H1 (cell line): ENCODE measurements at places on chromosomes 4 and X. TPM values are rescaled to one million over a fixed set of nuclear protein-coding genes. Genes with fewer than 3 reads are reported as not detected.

DNA sequence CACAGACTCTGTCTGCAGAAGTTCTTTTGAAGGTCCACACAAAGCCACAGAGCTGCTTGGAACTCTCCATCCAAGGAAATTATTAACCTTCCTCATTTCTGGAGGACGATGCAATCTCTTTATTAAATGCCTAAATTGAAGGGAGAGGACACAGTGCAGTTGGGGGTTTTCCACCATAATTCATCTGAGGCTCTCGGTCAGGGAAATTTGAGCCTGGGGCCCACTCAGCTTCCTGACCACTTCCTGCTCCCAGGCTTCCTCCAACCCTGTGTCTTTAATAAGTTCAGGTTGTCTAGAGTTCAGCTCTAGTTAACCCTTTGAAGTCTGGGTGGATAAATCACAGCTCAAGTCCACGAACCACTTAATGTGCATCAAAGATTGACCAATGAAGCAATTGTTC lies 58.5 kb downstream of the PRPS1 start:
- DNase-seq: no peak
- H3K27me3 ChIP-seq: no peaks in the 10 kb centered on the region
- H3K27ac ChIP-seq: no peak overlapping the region
- H3K36me3 ChIP-seq: no peaks in the 10 kb centered on the region
- H3K4me3 ChIP-seq: no peak overlapping the region
- no peaks in the 10 kb centered on the region for H3K4me1 ChIP-seq

GRCh38 chr4:44914748-44915147 lies 188.4 kb upstream of the GNPDA2 start:
- H3K27ac ChIP-seq: no peak overlapping the region
- H3K4me1 ChIP-seq: no peaks in the 10 kb centered on the region
- H3K4me3 ChIP-seq: no peak overlapping the region
- DNase-seq: no peak
- no peaks in the 10 kb centered on the region for H3K27me3 ChIP-seq
- H3K36me3 ChIP-seq: no peaks in the 10 kb centered on the region

Gene GUCY1A1
- total RNA-seq: not detected in 2 replicates

Gene TEX13C
- 0.09 and 0.10 TPM in 2 replicates for total RNA-seq

GRCh38 chrX:23483396-23483795 lies 148.7 kb downstream of the PTCHD1 start:
- no peaks in the 10 kb centered on the region for H3K4me1 ChIP-seq
- no peak overlapping the region for H3K27ac ChIP-seq
- no peak for DNase-seq
- no peaks in the 10 kb centered on the region for H3K36me3 ChIP-seq
- H3K4me3 ChIP-seq: no peak overlapping the region

- H3K27ac ChIP-seq: no peak overlapping the region
- DNase-seq: no peak
These were observed 532.9 kb downstream of the ANKRD50 start for GRCh38 chr4:124179506-124180186.

Gene CPZ
- total RNA-seq: 28.8 and 31.5 TPM in 2 replicates

- H3K27ac ChIP-seq: no peak overlapping the region
- H3K4me1 ChIP-seq: no peaks in the 10 kb centered on the region
- H3K36me3 ChIP-seq: no peaks in the 10 kb centered on the region
- no peak overlapping the region for H3K4me3 ChIP-seq
- no peaks in the 10 kb centered on the region for H3K27me3 ChIP-seq
These were observed 61.7 kb downstream of the GPR82 start for GRCh38 chrX:41785685-41786084.

DNA sequence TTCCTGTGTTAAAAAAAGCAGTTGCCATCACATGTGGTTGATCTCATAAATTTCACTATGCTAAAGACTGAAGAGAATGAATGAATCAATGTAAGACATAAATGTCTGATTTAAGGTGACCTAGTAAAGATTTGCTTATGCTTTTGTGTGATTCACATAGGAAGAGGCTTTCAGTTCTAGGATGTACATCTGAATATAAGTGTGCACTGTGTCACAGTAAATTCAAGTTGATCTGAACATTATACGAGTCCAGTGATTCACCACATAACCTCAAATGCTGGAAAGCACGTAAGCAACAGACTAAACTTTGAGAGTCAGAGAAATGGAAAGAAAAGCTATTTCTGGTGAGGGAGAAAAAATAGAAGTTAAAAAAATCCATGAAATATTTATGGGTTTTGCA lies 567.9 kb downstream of the EPHA5 start:
- H3K36me3 ChIP-seq: no peaks in the 10 kb centered on the region
- H3K4me3 ChIP-seq: no peak overlapping the region
- H3K27ac ChIP-seq: no peak overlapping the region
- no peak for DNase-seq

- H3K27ac ChIP-seq: no peak overlapping the region
- no peak for DNase-seq
- H3K4me3 ChIP-seq: no peak overlapping the region
- no peaks in the 10 kb centered on the region for H3K27me3 ChIP-seq
- H3K4me1 ChIP-seq: no peaks in the 10 kb centered on the region; the same call in 1 of the 2 replicates
These were observed 5.3 kb downstream of the MAGEB2 start for GRCh38 chrX:30220661-30221060.

- H3K27me3 ChIP-seq: no peaks in the 10 kb centered on the region
- no peaks in the 10 kb centered on the region for H3K4me1 ChIP-seq
- H3K27ac ChIP-seq: no peak overlapping the region
- H3K4me3 ChIP-seq: no peak overlapping the region
- H3K36me3 ChIP-seq: no peaks in the 10 kb centered on the region
These were observed 49.6 kb downstream of the KLF8 start for GRCh38 chrX:56281789-56282188.

DNA sequence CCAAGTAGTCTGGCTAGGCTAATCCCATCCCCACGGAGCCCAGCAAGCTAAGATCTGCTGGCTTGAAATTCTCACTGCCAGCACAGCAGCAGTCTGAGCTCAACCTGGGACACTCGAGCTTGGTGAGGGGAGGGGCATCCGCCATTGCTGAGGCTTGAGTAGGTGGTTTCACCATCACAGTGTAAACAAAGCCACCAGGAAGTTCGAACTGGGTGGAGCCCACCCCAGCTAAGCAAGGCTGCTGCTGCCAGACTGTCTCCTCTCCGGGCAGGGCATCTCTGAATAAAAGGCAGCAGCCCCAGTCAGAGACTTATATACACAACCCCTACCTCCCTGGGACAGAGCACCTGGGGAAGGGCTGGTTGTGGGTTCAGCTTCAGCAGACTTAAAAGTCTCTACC lies 639.6 kb downstream of the IQCM start:
- H3K27me3 ChIP-seq: no peaks in the 10 kb centered on the region
- no peaks in the 10 kb centered on the region for H3K36me3 ChIP-seq
- no peak for DNase-seq
- no peak overlapping the region for H3K4me3 ChIP-seq
- no peaks in the 10 kb centered on the region for H3K4me1 ChIP-seq
- H3K27ac ChIP-seq: no peak overlapping the region

Gene SEPSECS
- total RNA-seq: 4.1 and 4.4 TPM in 2 replicates

DNA sequence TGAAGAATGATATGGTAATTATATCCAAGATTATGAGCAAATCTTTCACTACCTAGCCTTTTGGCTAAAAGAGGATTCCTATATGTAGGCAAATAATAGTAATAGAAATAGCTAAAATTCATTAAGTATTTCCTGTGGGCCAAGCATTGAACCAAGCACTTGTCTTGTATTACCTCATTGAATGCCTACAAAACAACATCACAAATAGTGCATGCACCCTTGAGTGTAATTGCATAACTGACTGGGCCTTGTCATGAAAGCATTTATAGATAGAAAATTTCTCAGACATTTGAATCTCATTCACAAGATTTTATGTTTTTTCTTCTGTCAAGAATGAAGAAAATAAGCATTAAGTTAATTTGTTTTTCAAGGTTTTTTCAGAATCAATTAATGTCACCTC lies 3.9 kb upstream of the HPGDS start:
- no peaks in the 10 kb centered on the region for H3K4me1 ChIP-seq
- no peak for DNase-seq
- no peak overlapping the region for H3K4me3 ChIP-seq

DNA sequence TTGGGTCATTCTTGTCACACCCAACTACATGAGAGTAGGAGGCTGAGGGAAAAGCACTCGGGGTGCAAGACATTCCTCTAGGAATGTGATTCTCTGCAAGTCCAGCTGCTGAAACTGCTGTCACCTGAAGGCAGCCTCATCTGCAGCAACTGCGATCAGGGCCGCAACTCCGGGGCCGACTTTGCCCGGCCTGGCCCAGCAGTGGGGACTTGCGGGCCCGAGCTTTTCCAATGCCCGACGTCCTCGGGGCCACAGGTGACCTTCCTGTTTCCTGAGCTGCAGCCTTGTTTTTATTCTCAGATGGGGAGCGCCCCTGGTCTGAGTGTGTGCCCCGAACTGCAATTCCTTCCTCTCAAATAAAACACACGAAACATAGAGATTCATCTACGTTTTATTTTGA lies 104.7 kb upstream of the NKX1-1 start:
- no peaks in the 10 kb centered on the region for H3K36me3 ChIP-seq
- no peak for DNase-seq
- peaks cover 6% of the 10 kb centered on the region; the same call in 1 of the 2 replicates for H3K4me1 ChIP-seq

Gene SRPK3
- not detected in 2 replicates for total RNA-seq

Gene FRAS1
- total RNA-seq: 106 and 109 TPM in 2 replicates

- no peaks in the 10 kb centered on the region for H3K36me3 ChIP-seq
- H3K4me1 ChIP-seq: no peaks in the 10 kb centered on the region
- no peak for DNase-seq
- no peak overlapping the region for H3K27ac ChIP-seq
These were observed 31.0 kb upstream of the ARAF start for GRCh38 chrX:47530049-47530448.

Gene REELD1
- total RNA-seq: not detected in 2 replicates

- no peak overlapping the region for H3K27ac ChIP-seq
- no peak for DNase-seq
- H3K27me3 ChIP-seq: no peaks in the 10 kb centered on the region
- H3K4me3 ChIP-seq: no peak overlapping the region
These were observed 939.8 kb downstream of the GLUD2 start for GRCh38 chrX:121987163-121987562.

GRCh38 chr4:47538825-47539154 lies 53.7 kb downstream of the ATP10D start:
- H3K4me3 ChIP-seq: no peak overlapping the region
- H3K36me3 ChIP-seq: no peaks in the 10 kb centered on the region
- H3K27ac ChIP-seq: no peak overlapping the region
- no peak for DNase-seq
- no peaks in the 10 kb centered on the region for H3K27me3 ChIP-seq
- no peaks in the 10 kb centered on the region for H3K4me1 ChIP-seq

- peak overlapping the region; percentile 79; the same call in 1 of the 2 replicates for H3K4me3 ChIP-seq
- H3K4me1 ChIP-seq: peaks cover 6% of the 10 kb centered on the region; the same call in 1 of the 2 replicates
- no peak for DNase-seq
- H3K36me3 ChIP-seq: no peaks in the 10 kb centered on the region
These were observed 1.4 kb downstream of the GRK4 start for GRCh38 chr4:2964706-2965258.

GRCh38 chr4:178275671-178276360 lies 833.6 kb upstream of the AGA start:
- H3K27ac ChIP-seq: no peak overlapping the region
- DNase-seq: peak; percentile 68
- no peak overlapping the region for H3K4me3 ChIP-seq
- no peaks in the 10 kb centered on the region for H3K36me3 ChIP-seq

DNA sequence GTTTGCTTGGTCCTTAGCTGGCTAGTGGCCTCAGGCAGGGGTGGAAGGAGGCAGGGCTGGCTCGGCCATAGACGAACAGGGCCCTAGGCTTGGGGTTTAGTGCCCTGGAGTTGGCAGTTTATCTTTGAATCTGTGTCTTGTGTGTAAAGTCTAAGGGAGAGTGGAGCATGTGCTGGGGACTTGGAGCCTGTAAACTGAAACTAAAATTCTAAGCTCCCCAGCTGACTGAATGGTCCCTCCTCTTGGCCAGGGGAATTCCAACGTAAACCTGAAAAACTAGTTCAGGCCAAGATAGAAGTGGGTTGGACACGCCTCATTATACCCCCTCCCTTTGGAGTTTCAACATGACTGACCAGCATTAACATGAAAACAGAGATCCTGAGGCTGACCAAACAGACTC lies 46.1 kb upstream of the GPR78 start:
- H3K27me3 ChIP-seq: no peaks in the 10 kb centered on the region
- DNase-seq: peak; percentile 77
- peak overlapping the region; percentile 35; the same call in 1 of the 2 replicates for H3K4me3 ChIP-seq
- H3K36me3 ChIP-seq: no peaks in the 10 kb centered on the region

DNA sequence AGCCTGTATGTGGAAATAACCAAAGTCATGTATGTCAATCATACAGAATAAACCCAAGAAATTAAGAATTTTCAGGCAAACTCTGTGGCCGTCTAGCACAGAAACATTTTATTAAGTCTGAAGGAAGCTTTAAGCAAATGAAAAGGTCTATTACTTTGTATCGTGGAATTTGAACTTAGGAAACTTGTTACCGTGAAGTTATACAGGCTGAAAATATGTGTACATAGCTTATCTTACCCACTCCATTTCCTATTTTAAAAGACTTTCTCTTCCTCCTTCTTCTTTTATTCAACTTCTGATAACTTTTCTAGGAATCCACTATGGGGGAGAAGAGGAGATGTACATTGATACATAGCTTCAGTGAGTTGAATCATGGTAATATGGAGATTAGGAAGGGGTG lies 108.3 kb downstream of the AGTR2 start:
- H3K27ac ChIP-seq: no peak overlapping the region
- H3K36me3 ChIP-seq: no peaks in the 10 kb centered on the region
- DNase-seq: no peak
- H3K4me1 ChIP-seq: no peaks in the 10 kb centered on the region
- H3K27me3 ChIP-seq: no peaks in the 10 kb centered on the region

DNA sequence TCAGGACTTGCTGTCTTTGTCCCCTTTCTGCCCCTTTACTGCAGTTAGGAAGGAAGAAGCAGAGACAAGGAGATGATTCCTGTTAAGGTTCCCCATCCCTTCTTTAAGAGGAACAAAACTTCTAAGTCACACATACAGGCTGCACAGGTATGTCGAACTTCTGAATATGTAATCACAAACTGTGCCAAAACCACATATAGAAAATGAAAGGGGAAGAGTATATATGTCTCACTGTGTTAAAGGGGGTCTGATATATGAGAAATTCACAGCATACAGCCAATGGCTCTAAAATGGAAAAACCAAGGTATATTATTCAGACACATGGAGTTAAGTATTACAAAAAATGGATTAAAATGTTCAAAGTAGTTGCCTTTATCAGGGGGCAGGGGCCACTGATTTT lies 11.7 kb downstream of the CFAP97 start:
- no peaks in the 10 kb centered on the region for H3K27me3 ChIP-seq
- no peak for DNase-seq
- H3K4me3 ChIP-seq: no peak overlapping the region
- H3K4me1 ChIP-seq: no peaks in the 10 kb centered on the region
- no peak overlapping the region for H3K27ac ChIP-seq
- peaks cover 4% of the 10 kb centered on the region; the same call in 1 of the 2 replicates for H3K36me3 ChIP-seq

Gene NSG1
- total RNA-seq: 56.6 and 61.4 TPM in 2 replicates

DNA sequence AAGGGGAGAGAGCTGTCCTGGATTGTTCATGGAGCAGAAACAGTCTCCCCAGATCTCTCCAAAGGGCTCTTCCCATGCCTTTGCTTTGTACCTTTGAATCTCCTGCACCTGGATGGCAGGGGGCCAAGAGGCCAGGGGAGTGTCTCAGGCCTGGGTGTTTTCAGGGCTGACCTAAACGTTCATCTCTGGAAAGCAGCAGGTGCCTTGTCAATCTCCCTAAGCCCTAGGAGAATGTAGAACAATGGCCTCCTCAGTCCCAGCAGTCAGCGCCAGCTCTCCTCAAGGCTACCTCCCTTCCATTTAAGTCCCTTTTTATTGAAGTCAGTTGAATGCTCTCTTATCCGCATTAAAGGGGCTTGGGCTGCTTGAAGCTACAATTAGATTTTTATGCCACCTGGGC lies 31.2 kb upstream of the NSUN7 start:
- no peak overlapping the region for H3K4me3 ChIP-seq
- no peaks in the 10 kb centered on the region for H3K27me3 ChIP-seq
- DNase-seq: no peak
- peaks cover 8% of the 10 kb centered on the region for H3K4me1 ChIP-seq
- no peak overlapping the region for H3K27ac ChIP-seq

Gene PGAM4
- 0.56 TPM in 1 of 2 replicates, not detected in the other for total RNA-seq

Gene CT47B1
- total RNA-seq: not detected in 2 replicates
